NCI-H1417 treated with DMSO at 0.1 percent for 48 hours (cell line): ENCODE measurements at places on chromosomes 12 and 14.

GRCh38 chr12:122834104-122834920, 945 bp upstream of the HIP1R start:
- peak; percentile 8 for DNase-seq

- no peak for DNase-seq
Measured at GRCh38 chr12:24424376-24424775, 474.9 kb upstream of the SOX5 start.

- DNase-seq: no peak
Measured at GRCh38 chr12:93183940-93184671, 193.6 kb upstream of the NUDT4 start.

DNA sequence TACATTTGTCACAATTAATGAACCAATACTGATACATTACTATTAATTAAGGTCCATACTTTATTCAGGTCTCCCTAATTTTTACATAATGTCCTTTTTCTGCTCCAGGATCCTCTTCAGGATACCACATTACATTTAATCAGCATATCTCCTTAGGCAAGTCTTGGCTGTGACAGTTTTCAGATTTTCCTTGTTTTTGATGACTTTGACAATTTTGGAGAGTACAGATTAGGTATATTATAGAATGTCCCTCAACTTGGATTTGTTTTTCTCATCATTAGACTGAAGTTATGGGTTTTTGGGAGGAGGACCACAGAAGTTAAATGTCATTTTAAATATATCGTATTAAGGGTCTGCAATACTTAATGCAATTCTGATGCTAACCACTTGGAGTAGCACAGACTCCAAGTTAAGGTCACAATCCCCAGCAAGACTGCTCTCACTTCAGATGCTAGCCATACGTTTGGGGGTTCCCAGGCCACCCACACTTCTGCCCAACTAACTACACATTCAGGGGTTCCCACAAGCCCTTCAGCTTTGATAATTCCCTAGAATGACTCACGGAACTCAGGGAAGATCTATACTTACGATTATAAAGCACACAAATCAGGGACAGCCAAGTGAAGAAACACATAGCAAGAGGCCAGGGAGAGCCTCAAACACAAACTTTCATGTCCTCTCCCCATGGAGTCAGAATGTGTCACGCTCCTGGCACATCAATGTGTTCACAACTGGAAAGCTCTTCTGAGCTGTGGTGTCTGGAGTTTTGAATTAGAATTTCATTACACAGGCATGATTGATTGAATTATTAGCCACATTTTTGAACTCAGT, 17.0 kb upstream of the NUBPL start:
- DNase-seq: no peak

DNA sequence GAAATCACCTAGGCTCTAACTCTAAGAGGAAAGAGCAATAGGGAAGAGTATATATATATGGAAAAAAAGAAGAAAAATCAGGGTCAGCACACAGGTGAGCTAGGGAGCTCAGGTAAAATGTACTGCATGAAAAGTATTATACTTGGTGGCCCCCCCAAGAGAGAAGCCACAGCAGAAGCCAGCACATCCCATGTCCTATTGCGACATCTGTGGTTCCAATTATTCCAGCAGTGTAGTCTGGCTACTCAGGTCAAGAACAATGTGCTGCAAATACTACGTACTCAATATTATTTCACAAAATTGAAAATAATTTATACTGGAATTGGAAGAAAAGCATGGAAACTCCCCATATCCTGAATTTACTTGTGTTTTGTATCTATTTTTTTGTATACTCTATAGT, 85.5 kb downstream of the CEP83 start:
- DNase-seq: no peak

DNA sequence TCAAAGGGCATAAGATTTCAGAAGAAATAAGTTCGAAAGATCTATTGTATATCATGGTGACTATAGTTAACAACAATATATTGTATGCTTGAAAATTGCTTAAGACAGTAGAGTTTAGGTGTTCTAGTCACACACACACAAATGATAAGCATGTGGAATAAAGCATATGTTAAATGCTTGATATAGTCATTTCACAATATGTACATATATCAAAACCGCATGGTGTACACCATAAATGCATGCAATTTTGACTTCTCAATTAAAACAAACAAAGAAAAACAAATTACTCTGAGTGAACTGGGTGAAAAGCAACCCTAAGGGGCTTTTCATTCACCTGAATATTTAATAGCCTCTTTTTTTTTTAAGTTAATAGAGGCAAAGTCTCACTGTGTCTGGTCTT, 40.3 kb upstream of the BCAT1 start:
- DNase-seq: no peak

DNA sequence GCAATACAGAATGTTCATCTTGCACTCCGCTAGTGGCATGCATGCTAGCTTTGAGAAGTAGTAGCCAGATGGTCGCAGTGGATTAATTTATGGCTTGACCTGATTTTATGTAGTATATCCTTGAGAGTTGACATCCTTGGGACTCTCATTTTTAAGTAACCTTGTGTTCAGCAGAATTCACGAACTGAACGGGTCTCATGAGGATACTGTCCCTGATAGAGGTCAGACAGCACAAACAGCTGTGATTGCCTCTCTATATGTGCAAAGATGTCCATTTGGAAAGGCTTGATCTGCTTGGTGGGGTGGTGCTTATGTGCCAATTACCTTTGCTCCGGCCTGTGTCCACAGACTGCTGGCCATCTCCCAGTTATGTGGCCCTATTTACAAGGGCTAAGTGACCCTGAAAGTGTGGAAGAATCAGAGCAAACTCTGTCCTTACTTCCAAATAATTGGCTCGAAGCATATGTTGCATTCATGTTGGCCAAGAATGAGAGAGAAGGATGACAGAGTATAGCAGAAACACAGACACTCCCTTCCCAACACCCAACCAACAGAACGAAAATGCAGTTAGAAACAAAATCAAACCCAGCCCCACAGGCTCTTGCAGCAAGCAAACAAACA, 167.1 kb downstream of the CRADD start:
- no peak for DNase-seq

- no peak for DNase-seq
Measured at GRCh38 chr14:92676403-92677086, 71.9 kb downstream of the LGMN start.

DNA sequence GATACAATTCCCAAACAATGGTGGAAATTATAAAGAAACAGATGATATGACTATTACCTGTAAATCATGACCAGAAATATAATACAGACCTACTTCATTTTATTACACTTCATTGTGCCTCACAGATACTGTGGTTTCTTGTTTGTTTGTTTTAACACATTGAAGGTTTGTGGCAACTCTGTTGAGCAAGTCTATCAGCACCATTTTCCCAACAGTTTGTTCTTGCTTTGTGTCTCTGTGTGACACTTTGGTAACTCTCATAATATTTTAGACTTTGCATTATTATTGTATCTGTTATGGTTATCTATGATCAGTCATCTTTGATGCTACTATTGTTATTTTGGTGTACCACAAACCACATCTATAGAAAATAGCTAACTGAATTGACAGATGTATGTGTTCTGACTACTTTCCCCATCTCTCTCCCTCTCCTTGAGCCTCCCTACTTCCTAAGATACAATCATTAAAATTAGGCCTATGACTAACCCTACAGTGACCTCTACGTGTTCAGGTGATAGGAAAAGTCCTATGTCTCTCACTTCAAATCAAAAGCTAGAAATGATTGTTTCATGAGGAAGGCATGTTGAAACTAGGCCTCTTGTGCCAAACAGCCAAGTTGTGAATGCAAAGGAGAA, 49.1 kb downstream of the FBXO33 start:
- DNase-seq: no peak

GRCh38 chr14:98997526-98998205, 274.3 kb downstream of the BCL11B start:
- no peak for DNase-seq

DNA sequence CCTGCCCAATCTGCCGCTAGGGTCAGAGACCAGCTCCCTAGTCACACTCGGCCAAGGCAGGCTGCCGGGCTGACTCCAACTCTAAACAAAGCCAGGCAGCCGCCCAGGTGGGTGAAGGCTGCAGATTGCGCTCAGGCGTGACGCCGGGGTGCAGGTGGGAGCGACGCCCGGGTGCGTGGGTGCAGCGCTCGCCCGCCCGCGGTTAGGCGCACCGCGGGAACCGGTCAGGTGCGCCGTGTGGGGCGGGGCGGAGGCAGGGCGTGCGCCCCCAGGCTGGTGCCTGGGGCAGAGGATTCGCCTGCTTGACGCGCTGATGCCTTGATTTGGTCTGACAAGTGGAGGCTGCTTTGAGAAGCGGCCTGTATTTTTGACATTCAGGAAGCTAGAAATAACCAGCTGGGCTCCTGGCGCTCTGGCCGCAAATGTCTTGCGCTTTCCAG, 126.7 kb upstream of the HIF1A start:
- peak; percentile 18 for DNase-seq

- no peak for DNase-seq
Measured at GRCh38 chr14:46259536-46259935, 392.0 kb downstream of the RPL10L start.

GRCh38 chr12:121873216-121873569, 14.5 kb upstream of the HPD start:
- no peak for DNase-seq

DNA sequence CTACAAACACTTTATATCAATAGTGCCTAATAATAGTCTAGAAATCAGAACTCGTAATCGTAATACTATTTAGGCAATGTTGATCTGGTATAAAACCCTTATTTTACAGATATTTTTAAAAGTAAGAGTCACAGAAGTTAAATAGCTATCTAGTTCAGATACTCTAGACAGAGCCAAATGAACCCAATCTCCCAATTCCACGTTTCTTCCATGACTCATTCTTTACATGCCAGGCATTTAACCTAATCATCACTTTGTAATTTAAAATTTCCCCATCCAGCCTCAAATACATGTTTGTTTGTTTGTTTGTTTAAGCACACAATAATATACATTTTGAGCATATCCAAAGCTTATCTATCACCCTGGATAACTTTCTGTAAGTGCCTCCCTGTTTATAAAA, 36.4 kb upstream of the GARIN6 start:
- DNase-seq: no peak

DNA sequence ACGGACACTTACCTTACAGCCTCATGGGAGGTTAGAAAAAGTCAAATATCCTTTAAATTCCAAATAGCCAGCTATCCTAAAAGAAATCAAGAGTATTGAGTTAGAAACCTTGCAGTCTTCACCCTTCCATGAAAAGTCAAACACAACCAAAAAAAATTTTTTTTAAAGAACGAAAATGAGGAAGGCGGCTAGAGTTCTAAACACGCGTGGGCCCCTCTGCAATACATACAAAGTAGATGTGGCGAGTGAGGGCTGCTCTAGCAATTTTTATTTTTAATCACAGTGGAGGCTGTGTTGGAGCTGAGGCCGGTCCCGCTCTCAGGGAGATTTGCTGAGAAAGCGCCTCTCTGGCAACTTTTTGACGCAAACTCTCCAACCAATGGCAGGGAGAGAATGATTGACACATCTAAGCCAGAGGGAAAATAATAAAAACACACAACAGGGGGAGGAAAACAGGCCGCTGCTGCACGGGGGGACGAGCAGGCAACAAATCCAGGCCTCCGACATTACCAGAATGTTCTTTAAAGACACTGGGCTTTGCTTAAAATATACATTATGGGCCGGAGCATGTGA, at the start of gene OTX2:
OTX2 (minus strand) TSS at position 333 of the 573 bp plus-strand sequence. CDS start 5,023 bp downstream, outside the sequence.
- no peak for DNase-seq

- no peak for DNase-seq
Measured at GRCh38 chr14:95275494-95275893, 44.2 kb downstream of the CLMN start.

GRCh38 chr12:68591734-68592418, 18.8 kb upstream of the RAP1B start:
- DNase-seq: no peak

- DNase-seq: no peak
Measured at GRCh38 chr14:82604819-82605218, 1071.2 kb upstream of the SEL1L start.

DNA sequence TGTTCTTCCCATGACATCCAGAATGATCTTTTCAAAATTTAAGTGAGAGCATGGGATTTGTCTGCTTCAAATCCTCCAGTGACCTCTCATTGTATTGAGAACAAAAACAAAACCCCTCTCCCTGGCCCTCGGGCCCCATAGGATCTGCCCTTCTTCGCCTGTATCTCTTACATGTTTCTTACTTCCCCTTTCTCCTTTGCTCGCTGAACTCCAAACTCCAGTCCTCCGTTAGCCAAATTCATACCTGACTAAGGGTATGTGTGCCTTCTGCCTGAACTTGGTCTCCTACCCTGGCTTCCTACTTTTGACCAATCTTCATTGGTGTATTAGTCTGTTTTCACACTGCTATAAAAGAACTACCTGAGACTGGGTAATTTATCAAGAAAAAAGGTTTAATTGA, 13.2 kb upstream of the TSPAN11 start:
- DNase-seq: no peak

- no peak for DNase-seq
Measured at GRCh38 chr14:97546491-97547230, 749.5 kb downstream of the VRK1 start.

DNA sequence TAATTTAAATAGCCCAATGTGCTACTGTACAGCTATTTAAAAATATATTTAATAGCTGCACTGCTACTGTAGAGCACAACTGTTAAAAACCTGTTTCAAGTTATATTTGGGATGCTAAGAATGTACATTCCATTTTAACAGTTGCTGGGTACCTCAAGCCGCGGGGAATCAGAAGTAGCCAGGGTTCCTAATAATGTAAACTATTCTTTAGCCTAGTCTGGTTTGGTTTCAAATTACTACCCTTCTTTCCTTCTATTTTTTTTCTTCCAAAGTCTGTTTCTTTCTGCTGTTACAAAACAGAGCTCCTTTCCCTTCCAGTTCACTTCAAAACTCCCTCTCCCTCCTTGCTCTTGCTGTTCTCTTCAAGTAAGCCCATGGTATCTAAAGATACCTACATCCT, 21.3 kb downstream of the SCAF11 start:
- no peak for DNase-seq

GRCh38 chr14:87503711-87504110, 489.3 kb downstream of the GALC start:
- no peak for DNase-seq

DNA sequence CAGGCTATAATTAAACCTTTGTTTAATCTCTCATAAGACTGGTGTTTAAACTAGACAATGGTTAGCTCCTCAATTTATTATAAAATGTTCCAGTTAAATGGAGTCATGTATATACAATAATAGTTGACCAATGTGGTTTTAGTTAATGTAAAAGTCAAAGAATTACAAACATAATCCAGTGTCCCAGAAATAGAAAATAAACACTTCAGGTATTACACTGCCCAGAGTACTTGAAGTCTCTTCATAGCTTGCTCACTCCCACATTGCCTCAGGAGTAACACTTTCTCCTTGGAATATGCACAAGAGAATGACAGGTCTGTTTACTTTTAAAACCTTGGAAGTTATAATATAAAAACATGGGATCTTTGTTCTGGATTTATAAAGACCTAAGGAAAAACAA, 60.5 kb downstream of the SLC38A1 start:
- DNase-seq: peak; percentile 40

GRCh38 chr14:89965839-89966238, 10.1 kb downstream of the TDP1 start:
- DNase-seq: no peak

GRCh38 chr12:132256646-132257045, 72.7 kb downstream of the GALNT9 start:
- no peak for DNase-seq

- DNase-seq: peak; percentile 10
Measured at GRCh38 chr12:104381731-104382480, 74.8 kb upstream of the CHST11 start.
